ENCODE measurements at places on chromosomes 6 and 20.

DNA sequence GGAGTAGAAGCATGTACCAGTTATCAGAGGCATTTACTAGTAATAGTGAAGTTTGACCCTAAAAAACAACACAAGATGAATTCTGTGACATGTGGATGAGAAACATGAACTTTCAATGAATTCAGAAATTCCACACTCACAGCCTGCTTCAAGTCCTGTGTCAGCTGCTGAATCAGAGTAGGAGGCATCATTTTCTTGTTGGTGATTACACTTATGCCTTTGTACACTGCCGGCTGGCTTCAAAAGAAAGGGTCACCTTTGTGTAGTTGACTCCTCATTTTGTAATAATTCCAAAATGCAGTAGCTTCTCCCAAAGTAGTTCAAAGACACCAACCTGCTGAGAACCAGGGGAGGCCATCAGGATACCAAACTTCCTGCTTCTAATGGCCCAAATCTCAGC is 165.5 kb downstream of the BACH2 start:
- no peak for DNase-seq

GRCh38 chr6:122622479-122622878 is 12.3 kb downstream of the PKIB start:
- DNase-seq: peak; percentile 3

DNA sequence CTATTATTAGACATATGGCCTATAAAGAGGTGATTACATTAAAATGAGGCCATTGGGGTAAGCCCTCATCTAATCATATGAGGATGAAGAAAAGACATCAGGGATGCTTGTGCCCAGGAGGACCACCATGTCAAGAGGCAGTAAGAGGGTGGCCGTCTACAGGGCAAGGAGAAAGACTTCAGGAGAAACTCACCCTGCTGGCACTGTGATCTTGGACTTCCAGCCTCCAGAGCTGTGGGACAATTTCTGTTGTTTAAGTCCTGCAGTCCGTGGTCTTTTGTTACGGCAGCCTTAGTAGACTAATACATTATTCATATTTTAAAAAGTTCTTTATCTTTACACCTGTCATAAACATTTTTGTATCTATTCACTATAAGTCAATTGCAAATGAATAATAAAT is 290.0 kb downstream of the PRL start:
- DNase-seq: no peak

DNA sequence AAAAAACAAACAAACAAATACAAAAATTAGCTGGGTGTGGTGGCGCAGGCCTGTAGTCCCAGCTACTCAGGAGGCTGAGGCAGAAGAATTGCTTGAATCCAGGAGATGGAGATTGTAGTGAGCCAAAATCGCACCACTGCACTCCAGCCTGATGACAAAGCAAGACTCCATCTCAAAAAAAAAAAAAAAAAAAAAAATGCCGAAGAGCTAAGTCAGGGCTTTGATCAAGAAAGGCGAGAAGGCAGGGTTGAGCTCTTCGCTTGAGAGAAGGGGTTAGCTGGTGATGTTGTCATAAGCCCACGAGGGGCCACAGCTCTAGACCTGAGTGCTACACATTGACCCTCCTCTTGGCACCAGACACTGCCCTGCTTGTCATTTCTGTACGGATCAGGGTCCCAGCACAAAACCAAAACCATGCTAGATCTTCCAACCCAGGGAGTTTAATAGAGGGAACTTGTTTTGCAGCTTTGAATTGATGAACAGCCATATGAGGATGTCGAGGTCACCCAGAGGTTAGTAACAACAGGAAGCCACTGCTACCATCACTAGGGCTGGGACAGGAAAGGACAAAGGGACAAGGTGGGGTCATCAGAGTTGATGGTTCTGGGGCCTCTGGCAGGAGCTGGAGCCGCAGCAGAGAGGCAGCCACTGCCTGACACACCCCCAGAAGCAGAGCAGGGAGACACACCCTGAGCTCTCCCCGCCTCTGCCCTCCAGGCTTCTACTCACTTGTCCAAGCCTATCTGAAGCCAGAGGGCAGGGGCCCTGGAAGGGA is 122.7 kb downstream of the SNX5 start:
- peak; percentile 48 for DNase-seq

Measured in iris pigment epithelial cell (primary cell).